Fibroblast of mammary gland (primary cell): ENCODE measurements at places on chromosomes 6 and 20.

GRCh38 chr6:131226459-131227157 is 91.3 kb downstream of the AKAP7 start:
- DNase-seq, result no peak

DNA sequence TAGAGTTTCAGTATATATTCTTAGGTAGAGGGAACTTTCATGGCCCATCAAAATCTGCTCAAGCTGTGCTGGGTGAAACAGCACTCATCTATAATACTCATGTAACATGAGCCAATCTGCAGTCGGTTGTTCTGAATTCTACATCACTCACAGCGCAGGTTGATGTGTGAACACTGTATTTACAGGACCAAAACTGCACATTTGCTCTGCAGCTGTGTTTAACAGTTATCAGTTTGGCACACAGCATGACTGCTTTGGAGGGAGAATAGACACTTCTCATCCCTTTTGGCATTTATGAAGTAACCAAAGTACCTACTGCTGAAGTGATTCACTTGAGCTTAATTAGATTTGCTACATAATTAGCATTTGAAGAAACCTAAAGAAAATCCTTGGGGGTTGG is 225.1 kb downstream of the BCKDHB start:
- DNase-seq, result no peak

DNA sequence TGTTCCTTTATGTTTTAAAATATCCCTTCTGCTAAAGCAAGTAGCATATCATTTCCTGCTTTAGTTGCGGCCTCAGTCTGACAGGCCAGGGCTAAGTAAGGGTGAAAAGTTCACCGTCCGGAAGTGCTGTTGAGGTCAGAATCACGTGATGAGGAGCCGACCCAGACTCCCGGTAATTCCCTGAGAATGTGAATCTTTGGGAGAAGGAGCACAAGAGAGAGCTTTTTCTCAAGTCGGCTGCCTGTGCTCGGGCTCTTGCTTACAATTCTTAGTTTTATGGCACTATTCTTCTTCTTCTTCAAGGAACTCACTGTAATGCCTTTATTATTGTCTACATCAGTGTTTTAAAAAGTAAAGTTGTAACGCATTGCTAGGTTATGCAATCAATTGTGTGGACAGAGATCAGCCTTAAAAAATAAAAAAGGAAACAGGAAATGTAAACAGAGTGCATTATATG is 309.3 kb downstream of the PRL start:
- DNase-seq, result peak; percentile 90

DNA sequence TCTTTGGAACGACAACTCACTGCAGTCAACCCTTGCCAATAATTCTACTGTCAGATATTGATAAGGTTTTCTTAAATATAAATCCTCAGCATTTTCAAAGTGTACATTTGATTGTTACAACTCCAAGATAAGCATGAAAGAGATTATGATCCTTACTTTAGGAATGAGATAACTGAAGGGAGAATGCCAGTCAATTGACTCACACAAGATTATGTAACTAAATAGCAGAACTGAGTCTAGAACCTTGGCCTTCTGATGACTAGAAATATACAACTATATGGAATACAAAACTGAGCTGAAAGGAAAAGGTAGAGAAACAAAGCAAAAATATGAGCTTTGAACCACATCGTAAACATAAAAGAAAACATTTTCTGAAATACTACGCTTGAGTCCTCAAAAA is 26.9 kb upstream of the STXBP5 start:
- DNase-seq, result peak; percentile 8

DNA sequence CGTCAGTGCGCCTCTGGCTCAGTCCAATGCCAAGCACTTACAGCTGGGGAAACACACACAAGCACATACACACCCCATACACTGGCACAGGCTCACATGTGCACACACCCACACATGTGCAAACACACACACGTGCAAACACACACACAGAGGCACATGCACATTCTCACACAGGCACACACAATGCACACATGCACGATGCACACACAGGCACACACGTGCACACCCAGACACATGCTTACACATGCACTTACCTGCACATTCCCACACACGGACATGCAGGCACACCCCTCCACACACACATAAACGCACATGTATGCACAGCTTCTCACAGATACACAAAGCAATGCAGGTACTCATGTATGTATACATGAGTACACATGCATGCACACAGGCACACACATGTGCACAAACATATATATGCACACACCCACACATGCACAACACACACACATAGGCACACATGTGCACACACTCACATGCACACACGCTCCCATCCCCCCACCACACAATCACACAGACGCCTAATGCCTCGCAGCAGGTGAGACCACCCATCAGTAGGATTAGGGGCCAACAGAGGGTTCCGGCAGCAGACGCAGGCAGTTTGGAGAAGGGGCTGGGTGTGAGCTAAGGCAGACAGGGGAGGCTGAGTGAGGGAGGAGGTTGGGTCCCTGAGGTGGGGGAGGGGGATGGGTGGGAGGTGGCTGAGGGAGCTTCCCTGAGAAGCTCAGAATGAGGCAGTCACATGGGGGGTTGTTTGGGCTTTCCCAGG is 71.2 kb upstream of the SLCO4A1 start:
- DNase-seq, result no peak

DNA sequence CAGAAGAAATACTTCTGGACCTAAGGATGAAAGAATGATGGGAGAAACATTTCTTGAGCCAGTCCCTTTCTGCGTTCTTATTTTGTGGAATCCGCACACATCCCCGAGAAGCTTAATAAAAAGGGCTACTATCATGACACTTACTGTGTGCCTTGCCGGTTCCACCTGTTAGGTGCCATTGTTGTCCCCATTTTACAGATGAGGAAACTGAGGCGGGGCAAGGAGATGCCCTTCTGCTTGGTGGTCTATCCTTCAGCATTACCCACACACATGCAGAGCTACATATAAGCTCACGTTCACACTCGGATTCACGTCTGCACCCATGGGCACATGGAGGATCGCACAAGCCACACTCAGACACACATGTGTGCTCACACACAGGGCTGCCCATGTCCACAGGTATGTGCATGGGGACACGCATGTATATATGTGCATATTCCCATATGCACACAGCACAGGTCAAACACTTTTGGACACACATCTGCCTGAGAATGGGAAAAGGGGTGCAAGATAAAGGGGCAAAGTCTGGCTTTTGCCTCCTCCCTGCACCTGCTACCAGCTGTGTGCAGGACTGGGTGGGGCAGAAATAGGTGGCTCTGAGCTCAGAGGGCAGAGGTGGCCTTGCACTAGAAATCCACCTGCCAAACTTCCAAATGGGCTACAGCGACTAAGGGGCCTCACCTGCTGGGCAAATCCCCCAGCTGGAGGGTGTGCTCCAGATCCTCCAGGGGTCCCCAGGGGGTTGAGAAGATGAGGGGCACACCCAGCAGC is 30.5 kb upstream of the ADA start:
- no peak for DNase-seq

DNA sequence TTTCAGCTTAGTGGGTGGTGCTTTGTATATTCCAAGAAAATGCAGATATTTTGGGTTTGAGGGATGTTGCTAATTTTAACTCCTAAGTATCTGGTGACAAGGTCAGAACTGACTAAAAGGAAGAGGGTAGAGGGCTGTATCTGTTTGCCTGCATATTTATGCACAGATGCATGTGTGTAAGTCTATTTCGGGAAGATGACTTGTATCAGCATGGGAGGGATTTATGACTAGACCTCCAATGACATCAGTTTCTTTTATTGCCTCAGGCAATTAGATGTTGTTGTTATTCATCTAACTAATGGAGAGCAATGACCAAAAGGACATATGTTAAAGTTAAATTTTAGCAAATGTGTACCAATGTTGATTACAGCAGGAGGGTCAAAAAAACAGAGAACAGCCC is 734.3 kb downstream of the QKI start:
- peak; percentile 3 for DNase-seq

DNA sequence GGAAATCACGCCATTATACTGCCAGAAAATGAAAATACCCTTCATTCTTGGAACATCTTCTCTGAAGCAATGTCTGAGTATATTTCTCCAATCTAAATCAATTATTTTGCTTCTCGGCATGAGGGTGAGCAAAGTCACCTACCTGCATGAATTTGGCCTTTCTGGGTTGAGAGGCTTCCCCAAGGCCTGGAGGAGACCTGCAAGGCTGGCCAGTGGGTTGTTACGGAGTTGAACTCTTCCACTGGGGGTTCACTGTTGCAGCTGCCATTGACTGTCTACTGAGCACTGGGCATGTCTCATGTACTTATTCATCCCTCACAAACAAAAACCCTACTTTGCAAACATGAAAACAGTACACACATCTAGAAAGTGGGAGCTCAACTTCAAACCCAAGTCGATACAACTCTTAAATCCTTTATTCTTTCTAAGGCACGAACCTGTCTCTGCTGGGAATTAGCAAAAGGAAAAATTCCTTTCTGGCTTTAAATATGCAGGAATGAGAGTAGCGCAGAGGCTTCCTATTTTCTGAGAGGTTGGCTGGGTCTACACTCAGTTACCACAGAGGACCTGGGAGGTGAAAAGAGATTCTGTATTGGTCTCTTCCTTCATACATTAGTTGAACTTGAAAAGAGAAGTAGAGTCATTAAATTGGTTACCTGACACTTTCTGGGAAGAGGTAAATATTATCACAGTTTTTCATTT is 87.6 kb upstream of the SGK1 start:
- no peak for DNase-seq

DNA sequence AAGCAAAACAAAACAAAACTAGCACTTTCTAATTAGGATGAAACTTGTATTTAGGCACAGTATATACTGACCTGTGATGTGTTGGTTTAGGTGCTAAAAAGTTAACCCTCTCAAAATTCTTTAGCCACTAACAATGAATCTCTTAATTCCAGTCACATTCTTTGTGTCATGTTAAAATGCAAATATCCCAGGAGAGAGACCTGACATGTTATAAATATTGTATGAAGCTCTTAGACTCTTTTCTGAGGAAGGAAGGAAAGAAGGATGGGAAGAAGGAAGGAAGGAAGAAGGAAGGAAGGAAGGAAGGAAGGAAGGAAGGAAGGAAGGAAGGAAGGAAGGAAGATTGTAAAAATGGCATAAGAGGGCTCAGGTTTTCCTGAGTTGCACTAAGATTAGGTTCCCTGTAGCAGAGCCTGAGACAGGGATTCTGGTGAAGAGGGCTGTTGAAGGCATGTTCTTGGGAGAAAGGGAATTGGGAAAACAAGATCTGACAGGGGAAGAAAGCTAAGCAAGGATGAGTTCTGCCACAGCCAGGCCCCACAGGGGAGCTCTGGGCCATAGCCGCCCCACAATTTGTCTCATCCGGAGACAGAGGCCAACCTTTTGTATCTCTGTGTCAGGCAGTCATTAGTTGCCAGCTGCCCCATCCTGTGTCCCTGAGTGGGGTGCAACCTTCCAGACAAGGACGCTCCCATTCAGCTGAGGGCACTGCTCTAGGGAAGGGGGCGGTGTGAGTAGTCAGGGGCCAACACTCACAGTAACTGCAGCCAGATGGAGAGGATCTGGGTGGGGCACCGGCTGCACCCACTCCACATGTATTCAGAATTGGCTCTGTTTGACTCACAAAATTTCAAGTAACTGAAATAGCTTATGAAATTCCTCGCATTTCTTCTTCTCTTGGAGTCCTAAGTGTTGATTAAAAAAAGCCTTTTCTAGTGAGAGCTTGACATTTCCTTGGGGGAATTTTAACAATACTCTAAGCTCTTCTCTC is 189.3 kb upstream of the ARG1 start:
- DNase-seq, result peak; percentile 12

DNA sequence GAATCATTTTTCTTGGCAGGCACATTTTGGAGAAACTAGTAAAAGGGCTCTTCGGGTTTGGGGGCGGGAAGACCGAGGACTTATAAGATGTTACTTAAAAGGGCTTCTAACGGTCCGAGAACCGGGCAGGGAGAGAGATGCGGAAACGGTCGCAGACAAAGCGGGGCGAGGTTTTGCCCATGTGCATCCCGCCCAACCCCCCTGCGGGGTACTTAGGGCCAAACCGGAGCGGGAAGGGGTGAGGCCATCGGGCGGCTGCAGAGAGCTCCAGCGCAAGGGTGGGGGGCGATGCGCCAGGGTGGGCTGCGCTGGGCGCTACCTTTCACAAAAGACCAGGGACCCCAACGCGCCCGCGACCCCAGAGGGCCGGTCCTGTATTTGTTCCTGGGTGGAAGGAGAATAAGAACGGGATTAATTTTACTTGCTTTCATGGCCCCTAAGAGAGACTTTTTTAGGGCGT is 616 bp downstream of the TUBB start:
- DNase-seq, result peak; percentile 45

GRCh38 chr6:111757342-111757741 is 115.9 kb downstream of the FYN start:
- peak; percentile 74 for DNase-seq

- DNase-seq, result no peak
Measured at GRCh38 chr20:20205141-20205861, 153.0 kb downstream of the CFAP61 start.

- no peak for DNase-seq
Measured at GRCh38 chr6:15426901-15427300, 181.0 kb downstream of the JARID2 start.

DNA sequence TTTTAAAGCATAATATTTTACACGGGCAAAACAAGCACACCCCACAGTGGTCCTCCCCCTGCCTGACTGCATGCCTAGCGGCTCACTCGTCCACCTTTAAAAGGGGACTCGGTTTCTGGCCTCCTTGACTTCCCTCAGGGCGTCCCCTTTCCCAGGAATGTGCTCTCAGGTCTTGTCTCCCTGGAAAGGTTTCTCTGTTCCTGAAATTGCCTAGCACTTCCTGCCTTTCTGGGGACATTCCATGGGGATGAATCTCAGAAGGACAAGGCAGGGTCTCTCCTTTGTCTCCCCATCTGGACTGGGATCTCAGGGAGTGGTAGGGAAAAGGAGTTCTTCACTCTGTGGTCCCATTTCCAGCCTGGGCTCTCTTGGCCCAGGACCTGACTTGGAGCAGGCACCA is 4.9 kb downstream of the TCF15 start:
- DNase-seq, result no peak

- DNase-seq, result no peak
Measured at GRCh38 chr20:61499859-61500554, 247.9 kb downstream of the CDH4 start.
